Mucosa of descending colon (tissue), 3 donors: ENCODE measurements at places on chromosomes 4 and X. TPM values are rescaled to one million over a fixed set of nuclear protein-coding genes. Genes with fewer than 3 reads are reported as not detected.

Gene APELA
- total RNA-seq = not detected

Gene TMPRSS11B
- not detected for total RNA-seq

Gene IDUA
- 29.7 TPM for total RNA-seq

Gene HEPH
- 225 TPM for total RNA-seq

Gene SPATA4
- total RNA-seq = not detected

Gene XPNPEP2
- 14.5 TPM for total RNA-seq

Gene ZNF518B
- 19.5 TPM for total RNA-seq

Gene GAGE12E
- not detected for total RNA-seq

Gene SYNPO2
- total RNA-seq = 18.9 TPM
